Epithelial cell of alveolus of lung (primary cell): ENCODE measurements at places on chromosomes 5 and 9. TPM values are rescaled to one million over a fixed set of nuclear protein-coding genes. Genes with fewer than 3 reads are reported as not detected.

Gene TRMO
- total RNA-seq = 9.7 and 16.0 TPM in 2 replicates

Gene ACTBL2
- total RNA-seq = under 0.01 and 1.2 TPM in 2 replicates

Gene PKD2L2
- not detected in 2 replicates for total RNA-seq

Gene ADAMTS2
- 29.2 and 83.8 TPM in 2 replicates for total RNA-seq

Gene PDGFRB
- total RNA-seq = 102 and 136 TPM in 2 replicates

Gene ANKRD34B
- 0.13 TPM in 1 of 2 replicates, not detected in the other for total RNA-seq

Gene SLC28A3
- total RNA-seq = 0.13 TPM in 1 of 2 replicates, not detected in the other

Gene MCC
- total RNA-seq = 19.3 and 38.4 TPM in 2 replicates

Gene PCDHGC3
- total RNA-seq = 51.5 and 161 TPM in 2 replicates

Gene SH3TC2
- total RNA-seq = 0.48 and 0.52 TPM in 2 replicates

Gene SHC3
- 3.5 and 6.5 TPM in 2 replicates for total RNA-seq

Gene PCDH12
- 0.64 and 1.3 TPM in 2 replicates for total RNA-seq

Gene GRXCR2
- total RNA-seq = not detected in 2 replicates

Gene LCN12
- not detected in 2 replicates for total RNA-seq

Gene KLHL3
- total RNA-seq = 0.65 and 2.2 TPM in 2 replicates

Gene SMARCA2
- total RNA-seq = 31.8 and 46.3 TPM in 2 replicates

Gene ARSI
- total RNA-seq = 14.1 and 19.5 TPM in 2 replicates

Gene MELK
- 18.0 and 35.9 TPM in 2 replicates for total RNA-seq

Gene CDH6
- total RNA-seq = 3.4 and 12.3 TPM in 2 replicates

Gene STC2
- total RNA-seq = 90.5 and 162 TPM in 2 replicates

Gene CCNI2
- under 0.01 TPM in 1 of 2 replicates, not detected in the other for total RNA-seq

Gene PCDHB4
- total RNA-seq = under 0.01 TPM in 1 of 2 replicates, not detected in the other

Gene PTGES
- total RNA-seq = 47.7 and 56.1 TPM in 2 replicates

Gene LCN15
- total RNA-seq = not detected in 2 replicates

Gene MLLT3
- 13.3 and 29.1 TPM in 2 replicates for total RNA-seq

Gene ORM2
- total RNA-seq = not detected in 2 replicates

Gene FIBCD1
- 4.7 and 30.7 TPM in 2 replicates for total RNA-seq

Gene PALM2AKAP2
- 11.9 and 16.3 TPM in 2 replicates for total RNA-seq

Gene C7
- total RNA-seq = 3.1 and 33.9 TPM in 2 replicates

Gene SH3PXD2B
- total RNA-seq = 30.8 and 33.9 TPM in 2 replicates

Gene C6
- 1.2 TPM in 1 of 2 replicates, not detected in the other for total RNA-seq

Gene NR2F1
- 85.3 and 452 TPM in 2 replicates for total RNA-seq

Gene ZNF454
- total RNA-seq = 1.2 and 6.2 TPM in 2 replicates

Gene SV2C
- total RNA-seq = not detected in 2 replicates

Gene CCDC192
- not detected in 2 replicates for total RNA-seq

Gene SPATA31E1
- not detected in 2 replicates for total RNA-seq

Gene RHOBTB3
- total RNA-seq = 117 and 224 TPM in 2 replicates

Gene WDR38
- not detected in 2 replicates for total RNA-seq

Gene FBN2
- total RNA-seq = 27.3 and 95.8 TPM in 2 replicates

Gene LCN1
- total RNA-seq = not detected in 2 replicates

Gene ALDOB
- total RNA-seq = not detected in 2 replicates

Gene DTWD2
- 3.7 and 4.2 TPM in 2 replicates for total RNA-seq

Gene LCP2
- total RNA-seq = under 0.01 TPM in 1 of 2 replicates, not detected in the other

Gene INSL6
- total RNA-seq = not detected in 2 replicates

Gene SLIT3
- total RNA-seq = 1.4 and 3.4 TPM in 2 replicates

Gene PAXX
- 19.1 and 33.0 TPM in 2 replicates for total RNA-seq

Gene CCDC107
- total RNA-seq = 9.1 and 11.4 TPM in 2 replicates

Gene UBAP2
- total RNA-seq = 14.5 and 21.1 TPM in 2 replicates

Gene RPL12
- total RNA-seq = 3,154 and 4,961 TPM in 2 replicates

Gene SMIM33
- not detected in 2 replicates for total RNA-seq

Gene NCS1
- total RNA-seq = 22.8 and 57.9 TPM in 2 replicates
